ENCODE measurements at places on chromosomes 7 and 10. TPM values are rescaled to one million over a fixed set of nuclear protein-coding genes. Genes with fewer than 3 reads are reported as not detected.

C7orf33 gene
- total RNA-seq = not detected

DNA sequence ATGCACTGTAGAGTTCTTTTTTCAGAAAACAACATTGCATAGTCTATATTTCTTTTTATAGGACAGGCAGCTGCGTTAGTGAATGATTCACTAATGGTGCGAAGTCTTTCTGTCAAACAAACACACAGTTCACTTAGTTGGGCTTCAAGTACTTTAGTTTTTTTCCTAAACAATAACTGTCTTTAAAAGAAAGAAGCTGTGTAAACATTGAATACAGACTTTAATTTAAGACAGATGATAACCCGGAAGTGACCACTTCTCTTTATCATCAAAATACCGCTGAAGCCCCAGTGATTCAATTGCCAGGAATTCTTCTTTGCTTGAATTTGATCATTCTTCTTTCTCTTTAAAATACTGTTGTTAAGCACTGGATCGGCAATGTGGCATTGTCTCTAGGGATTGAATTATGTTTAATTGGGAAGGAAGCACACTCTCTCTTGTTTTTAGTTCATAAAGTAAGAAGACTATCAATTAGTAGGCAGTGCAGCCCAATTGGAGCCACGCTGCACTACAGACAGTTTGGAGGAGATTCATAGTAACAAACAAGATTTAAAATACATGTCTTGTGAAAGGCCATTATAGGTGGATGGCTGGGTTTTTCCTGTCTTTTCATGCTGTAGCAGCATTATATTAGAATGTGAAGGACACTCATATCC, 30.4 kb downstream of the CNTNAP2 start:
- DNase-seq = no peak

GRCh38 chr7:142371586-142372377, 113.9 kb upstream of the PRSS58 start:
- no peak for DNase-seq

GRCh38 chr10:96225119-96225518, 46.2 kb downstream of the BLNK start:
- no peak for DNase-seq

- no peak for DNase-seq
Measured at GRCh38 chr7:69651101-69651590, 52.9 kb downstream of the AUTS2 start.

- no peak for DNase-seq
Measured at GRCh38 chr7:153891990-153892389, 160.2 kb upstream of the DPP6 start.
